ENCODE measurements at places on chromosomes 6 and 20.

- no peak for DNase-seq
Observed at GRCh38 chr6:45049188-45049843, 278.8 kb upstream of the RUNX2 start.

DNA sequence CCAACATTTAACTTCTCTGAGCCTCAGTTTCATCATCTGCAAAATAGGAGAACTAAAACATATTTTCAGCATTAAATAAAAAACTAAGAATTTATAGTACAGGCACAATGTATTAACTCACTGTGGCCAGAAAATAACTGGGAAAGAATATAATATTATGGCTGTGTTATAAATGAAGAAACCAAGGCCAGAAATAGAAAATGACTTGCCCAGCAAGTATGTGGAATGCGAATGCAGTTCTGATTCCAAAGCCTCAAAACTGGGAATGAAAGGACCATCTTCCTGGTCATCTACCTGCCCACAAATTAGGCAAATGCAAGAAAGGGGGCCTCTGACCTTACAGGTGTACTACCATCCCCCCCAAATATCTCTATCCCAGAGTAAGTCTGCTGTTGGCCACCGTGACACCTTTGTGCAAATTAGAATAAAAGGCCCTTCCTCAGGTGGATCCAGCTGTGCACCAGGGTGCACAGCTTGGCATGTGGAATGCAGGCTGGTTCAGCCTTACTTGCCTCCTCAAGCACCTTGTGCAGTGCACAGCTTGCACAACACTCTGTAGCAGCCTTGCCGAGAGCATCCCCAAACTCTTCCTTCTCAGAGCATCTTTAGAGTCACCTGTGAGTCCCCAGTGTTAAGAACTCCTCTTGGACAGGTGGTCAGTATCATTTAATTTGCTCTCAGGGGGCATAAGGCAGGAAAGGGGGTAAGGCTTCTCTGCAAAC, 4.4 kb downstream of the SLC13A3 start:
- DNase-seq = no peak

GRCh38 chr6:129184808-129185366, 301.9 kb downstream of the LAMA2 start:
- no peak for DNase-seq

GRCh38 chr6:69116658-69117057, 481.6 kb downstream of the ADGRB3 start:
- no peak for DNase-seq

GRCh38 chr6:107801173-107801886, 22.8 kb downstream of the SCML4 start:
- DNase-seq = no peak

DNA sequence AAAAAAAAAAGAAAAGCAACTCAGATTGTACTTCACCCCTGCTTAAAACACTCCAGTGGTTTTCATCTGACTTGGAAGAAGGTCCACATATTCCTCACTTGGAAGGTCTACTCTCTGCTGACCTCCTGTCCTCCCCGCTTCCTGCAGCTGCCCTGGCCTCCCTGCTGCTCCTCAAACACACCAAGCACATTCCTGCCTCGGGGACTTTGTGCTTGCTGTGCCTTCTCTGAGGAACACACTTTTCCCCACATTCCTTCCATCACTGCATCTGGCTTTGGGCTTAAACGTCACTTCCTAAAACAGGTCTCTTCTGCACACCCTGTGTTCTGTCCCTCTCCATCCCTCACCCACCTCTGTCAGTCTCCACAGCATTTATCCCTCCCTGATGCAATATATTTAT, 4.9 kb upstream of the PDYN start:
- DNase-seq = no peak

- no peak for DNase-seq
Observed at GRCh38 chr20:58219342-58219700, 9.1 kb downstream of the ANKRD60 start.

DNA sequence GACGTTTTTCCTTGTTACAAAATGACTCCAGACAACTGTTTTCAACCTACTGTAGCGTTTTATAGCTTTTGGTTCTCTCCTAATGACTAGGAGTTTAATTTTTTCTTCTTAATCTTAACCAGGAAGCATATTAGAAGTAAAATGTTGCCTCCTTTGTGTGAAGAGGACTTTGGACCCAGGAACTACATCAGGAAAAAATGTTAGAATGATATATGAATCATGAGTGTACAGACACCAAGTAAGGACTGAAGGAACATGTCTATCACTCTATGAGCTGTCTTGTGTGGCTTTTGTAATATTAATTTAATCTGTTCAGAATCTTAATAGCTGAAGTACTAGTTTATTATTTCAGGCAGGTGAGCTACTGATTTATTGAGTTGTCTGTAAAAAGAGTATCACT, 71.0 kb upstream of the MARCKS start:
- no peak for DNase-seq

DNA sequence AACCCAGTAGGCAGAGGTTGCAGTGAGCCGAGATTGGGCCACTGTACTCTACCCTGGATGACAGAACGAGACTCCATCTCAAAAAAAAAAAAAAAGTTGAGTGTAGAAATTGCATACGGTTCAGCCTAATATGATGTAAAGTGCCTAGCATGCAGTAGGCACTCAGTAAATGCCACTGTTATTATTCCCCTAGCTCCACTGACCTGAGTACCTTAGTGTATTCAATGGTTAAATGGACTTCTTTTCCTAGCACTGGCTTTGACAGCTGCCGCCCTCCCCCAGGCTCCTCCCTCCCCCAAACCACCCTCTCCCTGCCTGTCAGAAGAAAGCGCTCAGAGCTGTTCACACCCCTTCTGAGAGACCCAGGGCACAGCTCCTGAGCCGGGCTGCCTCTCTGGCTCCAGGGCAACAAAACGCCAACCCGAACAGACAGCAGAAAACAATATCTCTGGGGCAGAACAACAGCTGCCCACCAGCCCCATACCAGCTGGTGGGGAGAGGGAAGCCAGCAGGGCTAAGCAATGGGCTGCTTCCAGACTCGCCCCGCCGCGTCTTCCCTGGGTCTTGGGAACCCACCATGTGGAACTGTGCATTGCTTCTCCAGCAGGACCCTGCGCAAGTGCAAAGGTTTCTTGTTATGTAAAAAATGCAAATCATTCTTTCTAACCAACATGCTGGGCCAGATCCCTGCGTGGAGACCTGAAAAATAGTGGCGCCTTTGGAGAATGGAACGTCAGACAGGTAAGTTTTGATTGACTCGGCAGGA, 4.5 kb downstream of the CPNE5 start:
- no peak for DNase-seq

- DNase-seq = no peak
Observed at GRCh38 chr20:43736588-43737158, 9.9 kb upstream of the GTSF1L start.

DNA sequence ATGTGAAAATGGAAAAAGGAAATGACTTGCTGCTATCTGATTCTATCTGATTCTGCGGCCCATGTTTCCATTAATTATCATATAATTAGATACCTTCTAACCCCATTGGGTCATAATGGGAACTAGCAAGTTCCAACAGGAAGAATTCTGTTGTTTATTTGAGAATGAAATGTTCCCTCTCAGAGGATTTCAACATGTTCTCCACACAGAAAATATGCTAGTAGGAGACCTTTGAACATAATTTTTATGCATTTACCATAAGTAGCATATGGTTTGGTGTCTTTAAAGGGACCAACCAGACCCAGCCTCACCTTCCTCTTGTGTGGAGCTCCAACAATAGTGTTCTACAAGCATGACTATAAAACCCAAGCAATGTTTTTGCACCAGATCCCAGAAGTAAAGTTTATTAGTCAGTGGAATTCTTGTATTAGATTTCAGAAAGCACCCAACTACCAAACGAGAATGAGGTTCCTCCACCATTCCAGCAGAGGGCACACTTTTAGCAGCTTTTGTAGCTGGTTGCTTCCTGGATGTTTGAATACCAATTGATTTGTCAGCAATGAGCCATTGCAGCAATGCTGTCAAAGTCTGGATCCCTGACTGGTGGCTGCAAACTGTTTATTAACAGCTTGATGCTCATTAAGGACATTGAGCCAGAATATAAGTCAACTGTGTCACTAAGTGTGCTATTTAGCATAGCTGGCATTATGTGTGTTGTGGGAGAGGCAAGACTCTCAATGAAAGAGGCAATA, 143.6 kb upstream of the GJE1 start:
- DNase-seq = no peak

- no peak for DNase-seq
Observed at GRCh38 chr6:109912118-109912517, 66.0 kb upstream of the GPR6 start.

GRCh38 chr20:7232796-7233195, 465.3 kb downstream of the BMP2 start:
- DNase-seq = no peak

GRCh38 chr20:12354725-12355124, 437.0 kb downstream of the BTBD3 start:
- DNase-seq = no peak

DNA sequence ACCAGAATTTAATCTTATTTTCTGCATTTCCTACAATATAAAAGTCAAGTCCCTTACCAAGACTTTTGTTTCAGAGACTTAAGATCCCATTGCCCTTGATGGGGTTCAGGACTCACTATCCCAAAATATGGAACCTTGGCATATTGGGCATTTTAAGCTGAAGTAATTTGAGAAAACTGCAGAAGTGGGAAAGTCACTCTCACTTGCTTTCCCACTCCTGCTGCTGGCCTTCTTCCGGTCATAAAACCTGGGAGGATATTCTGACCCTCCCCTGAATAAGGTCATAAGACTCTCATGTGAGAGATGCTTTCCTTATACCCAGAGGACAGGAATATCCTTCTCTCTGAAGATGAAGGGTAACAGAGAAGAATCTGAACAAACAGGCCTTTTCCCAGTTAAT, 92.8 kb upstream of the IFNGR1 start:
- no peak for DNase-seq

DNA sequence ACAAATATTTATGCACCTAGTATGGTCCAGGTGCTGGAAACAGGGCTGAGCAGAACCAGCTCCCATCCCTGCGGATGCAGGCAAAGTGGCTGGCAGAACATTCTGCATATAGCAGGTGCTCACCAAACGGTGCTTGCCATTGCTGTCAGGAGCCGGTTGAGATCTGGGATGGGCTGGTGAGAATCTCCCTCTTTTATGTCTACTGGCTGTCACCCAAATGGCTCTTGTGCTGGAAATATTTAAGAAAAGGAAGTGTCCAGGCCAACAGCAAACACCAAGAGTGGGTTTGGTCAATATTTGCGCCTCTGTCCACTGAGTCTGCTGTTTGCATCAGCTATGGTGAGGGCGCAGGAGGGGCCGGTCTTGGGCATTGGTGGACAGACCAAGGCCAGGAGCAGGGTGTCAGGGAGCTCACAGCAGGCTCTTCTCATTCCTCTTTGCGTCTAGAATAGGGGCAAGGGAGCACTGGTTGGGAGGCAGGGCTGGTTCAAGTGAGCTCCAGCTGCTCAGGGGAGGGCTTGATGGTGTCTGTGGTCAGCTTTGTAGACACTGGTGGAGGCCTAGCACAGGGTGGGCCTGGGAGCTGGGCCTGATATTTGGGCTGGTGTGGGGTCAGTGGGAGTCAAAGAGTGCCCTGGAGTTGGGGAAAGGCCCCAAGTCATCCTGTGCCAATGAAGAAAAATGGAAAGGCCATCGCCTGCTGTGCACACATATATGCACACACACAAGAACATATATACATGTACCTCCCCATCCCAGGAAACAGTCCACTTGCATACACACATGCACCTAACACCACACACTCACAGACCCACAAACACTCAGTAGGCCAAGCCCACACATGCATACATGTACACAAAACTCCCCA, 1.4 kb upstream of the BPIFB2 start:
- DNase-seq = peak; percentile 31

DNA sequence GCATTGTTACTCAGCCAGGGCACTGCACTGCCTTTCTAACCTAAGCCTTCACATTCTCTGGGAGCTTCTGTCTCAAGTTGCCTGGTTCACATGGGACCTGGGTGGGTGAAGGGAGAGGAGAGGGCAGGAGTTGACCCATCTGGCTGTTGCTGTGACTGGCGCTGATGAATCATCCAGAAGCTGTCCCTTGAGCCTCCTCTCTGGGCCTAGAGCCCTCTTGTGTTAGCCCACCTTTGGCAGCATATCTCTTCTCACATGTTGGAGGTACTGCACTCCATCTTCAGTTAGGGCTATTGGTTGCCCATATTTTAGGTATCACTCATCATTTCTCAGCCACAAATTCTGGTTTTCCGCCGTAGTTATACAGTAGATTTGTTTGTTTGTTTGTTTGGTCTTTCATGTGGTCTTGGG, 19.8 kb downstream of the XRN2 start:
- no peak for DNase-seq

GRCh38 chr6:3695065-3695817, 56.3 kb downstream of the PXDC1 start:
- no peak for DNase-seq

DNA sequence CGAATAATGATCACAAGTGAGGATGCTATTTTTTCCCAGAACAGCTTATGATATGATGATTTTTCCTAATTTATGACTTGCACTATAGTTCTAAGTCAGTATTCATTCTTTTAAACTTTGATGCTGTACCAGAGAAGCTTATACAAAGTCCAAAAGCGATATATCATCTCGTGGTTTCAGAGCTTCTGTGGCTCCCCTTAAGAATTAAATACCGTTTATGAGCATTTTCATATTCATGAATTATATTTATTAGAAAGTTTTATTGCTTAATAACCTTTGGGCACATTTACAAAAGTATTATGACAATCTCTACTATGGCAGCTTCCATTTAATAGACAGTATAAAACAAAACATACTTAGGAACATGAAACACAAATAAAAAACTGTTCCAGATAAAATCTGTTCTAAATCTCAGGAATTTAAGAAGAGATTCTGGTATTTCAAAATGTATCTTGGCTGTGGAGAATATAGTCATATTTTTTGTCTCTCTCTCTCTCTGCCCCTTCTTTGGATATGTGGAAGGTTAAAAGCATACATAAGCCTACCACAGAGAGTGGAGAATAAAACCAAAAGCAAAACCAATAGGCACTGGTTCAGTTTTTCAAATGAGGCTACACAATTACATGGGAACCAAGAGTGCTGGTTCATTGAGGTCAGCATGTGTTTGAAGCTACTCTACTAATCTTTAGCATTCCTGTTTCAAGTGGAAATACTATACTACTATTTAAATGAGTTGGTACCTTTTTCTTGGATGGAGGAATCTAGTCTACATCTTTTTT, 884.5 kb upstream of the GJE1 start:
- DNase-seq = no peak

DNA sequence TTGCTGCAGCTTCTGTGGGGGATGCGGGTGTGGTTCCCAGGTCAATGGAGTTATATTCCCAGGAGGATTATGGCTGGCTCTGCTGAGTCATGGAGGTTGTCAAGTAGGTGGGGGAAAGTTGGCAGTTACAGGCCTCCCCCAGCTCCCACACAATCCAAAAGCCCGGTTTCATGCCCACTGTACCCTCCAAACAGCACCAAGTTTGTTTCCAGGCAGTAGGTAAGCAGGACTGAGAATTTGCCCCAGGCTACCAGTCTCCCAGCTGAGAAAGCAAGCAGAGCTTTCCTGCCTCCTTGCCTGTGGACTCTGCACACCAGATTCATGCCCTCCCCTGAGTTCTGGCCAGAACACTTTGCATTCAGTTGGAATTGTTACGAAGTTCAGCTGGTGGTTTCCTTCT, 578.2 kb downstream of the MEI4 start:
- no peak for DNase-seq

All from pancreas (tissue), 10 donors.